Activated T-helper 1 cell treated with anti-CD3 and anti-CD28 coated beads, Interleukin-12 subunit alpha, Interleukin-12 subunit beta, Interleukin-2, Interleukin-4 antibody, amounts not matched to agents 30 ng/mL and 10 ng/mL and 1 ng/mL, durations not matched to agents 14 hours and 24 hours and 36 hours (primary cell): ENCODE measurements at places on chromosomes 2 and 18.

DNA sequence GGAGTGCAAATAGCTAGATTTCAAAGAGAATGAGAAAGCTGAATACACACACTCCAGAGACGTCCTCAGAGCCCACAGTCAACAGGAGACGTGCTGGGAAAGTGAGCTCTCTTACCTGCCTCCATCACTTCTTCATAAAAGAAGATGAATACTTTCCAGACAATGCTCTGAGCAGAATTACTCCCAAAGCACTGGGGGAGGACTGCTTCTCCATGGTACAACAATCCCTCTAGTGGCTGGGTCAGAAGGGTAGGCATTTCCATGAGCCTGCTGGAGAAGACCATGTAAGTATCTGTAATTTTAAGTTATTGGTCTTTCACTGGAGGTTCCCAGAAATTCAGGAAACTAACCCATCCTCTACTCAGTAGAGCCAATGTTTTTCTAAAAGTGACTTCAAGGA is 190.3 kb downstream of the RBM43 start:
- no peak for DNase-seq
- H3K27me3 ChIP-seq: peaks cover 6% of the 10 kb centered on the region
- H3K4me1 ChIP-seq: no peaks in the 10 kb centered on the region
- H3K27ac ChIP-seq: no peak overlapping the region
- H3K36me3 ChIP-seq: no peaks in the 10 kb centered on the region
- no peak overlapping the region for H3K4me3 ChIP-seq

GRCh38 chr2:77578354-77578753 is 56.2 kb upstream of the LRRTM4 start:
- H3K4me3 ChIP-seq: no peak overlapping the region
- no peaks in the 10 kb centered on the region for H3K27me3 ChIP-seq
- no peak for DNase-seq
- no peaks in the 10 kb centered on the region for H3K36me3 ChIP-seq
- no peak overlapping the region for H3K27ac ChIP-seq

- DNase-seq: no peak
- no peak overlapping the region for H3K27ac ChIP-seq
- no peaks in the 10 kb centered on the region for H3K36me3 ChIP-seq
- H3K4me3 ChIP-seq: no peak overlapping the region
- no peaks in the 10 kb centered on the region for H3K4me1 ChIP-seq
- H3K27me3 ChIP-seq: peaks cover 4% of the 10 kb centered on the region
Measured at GRCh38 chr18:58258692-58259342, 214.8 kb downstream of the NEDD4L start.

DNA sequence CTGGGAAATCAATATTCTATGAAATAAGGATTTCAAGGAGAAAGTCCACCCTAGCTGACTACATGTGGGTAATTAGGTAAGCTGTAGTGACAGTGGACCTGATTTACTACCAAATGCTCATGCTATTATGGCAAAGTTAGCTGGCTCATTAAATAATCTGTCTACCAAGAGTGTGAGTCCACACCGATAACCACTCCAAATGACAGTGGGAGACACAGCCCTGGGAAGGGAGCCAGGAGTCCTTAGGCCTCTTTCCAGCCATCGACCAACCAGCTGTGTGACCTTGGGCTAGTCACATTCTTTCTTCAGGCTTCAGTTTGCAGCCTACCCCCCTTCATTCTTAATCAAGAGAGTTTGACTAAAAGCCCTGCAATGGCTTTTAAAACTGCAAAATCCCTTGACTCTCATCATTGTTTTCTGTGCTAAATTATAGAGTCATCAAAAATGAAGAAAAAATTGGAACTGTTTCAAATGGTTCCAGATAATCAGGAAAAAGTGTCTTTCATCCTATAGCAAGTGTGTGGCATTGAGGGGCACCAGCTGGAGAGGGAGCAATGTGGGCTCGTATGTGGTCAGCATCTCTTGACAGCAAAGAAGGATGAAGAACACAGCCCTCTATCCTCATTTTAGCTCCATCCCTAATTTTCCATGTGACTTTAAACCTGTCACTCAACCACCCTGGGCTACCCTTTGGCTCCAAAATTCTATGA is 45.6 kb upstream of the SLC14A2 start:
- no peaks in the 10 kb centered on the region for H3K4me1 ChIP-seq
- H3K36me3 ChIP-seq: no peaks in the 10 kb centered on the region
- no peak overlapping the region for H3K4me3 ChIP-seq
- H3K27ac ChIP-seq: no peak overlapping the region
- no peaks in the 10 kb centered on the region for H3K27me3 ChIP-seq

- H3K27ac ChIP-seq: no peak overlapping the region
- DNase-seq: no peak
- H3K27me3 ChIP-seq: no peaks in the 10 kb centered on the region
- H3K4me3 ChIP-seq: no peak overlapping the region
- no peaks in the 10 kb centered on the region for H3K36me3 ChIP-seq
- H3K4me1 ChIP-seq: no peaks in the 10 kb centered on the region
Measured at GRCh38 chr18:56501896-56502295, 136.5 kb downstream of the TXNL1 start.

DNA sequence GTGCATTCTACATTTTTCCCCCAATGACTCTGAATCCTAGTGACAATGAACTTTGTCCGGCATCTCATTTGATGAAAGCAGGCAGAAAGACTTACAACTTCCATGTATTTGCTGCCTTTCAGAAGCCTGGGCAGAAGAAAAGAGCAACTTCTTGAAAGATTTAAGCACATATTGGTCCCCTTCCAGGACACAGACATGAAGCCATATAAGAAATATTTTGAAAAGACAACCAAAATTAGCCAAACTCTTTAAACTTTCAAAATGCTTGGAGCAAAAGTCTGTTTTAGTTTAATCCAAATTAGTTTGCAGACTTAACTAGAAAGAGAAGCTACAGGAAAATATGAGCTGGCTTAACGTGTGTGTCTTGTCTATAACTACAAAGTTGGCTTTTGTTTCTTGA is 492.5 kb downstream of the NR4A2 start:
- no peaks in the 10 kb centered on the region for H3K36me3 ChIP-seq
- H3K27me3 ChIP-seq: no peaks in the 10 kb centered on the region
- no peak overlapping the region for H3K4me3 ChIP-seq
